ENCODE measurements at places on chromosomes 6 and 20.
A peak's percentile ranks its signal among the peaks of the same experiment; 100 is the strongest.

GRCh38 chr6:11712760-11713159, 65.8 kb downstream of the ADTRP start:
- no peak for DNase-seq

GRCh38 chr6:105974986-105975385, 111.2 kb upstream of the PRDM1 start:
- no peak for DNase-seq

- DNase-seq, result no peak
These were observed 841.6 kb upstream of the GJE1 start for GRCh38 chr6:141290941-141291721.

DNA sequence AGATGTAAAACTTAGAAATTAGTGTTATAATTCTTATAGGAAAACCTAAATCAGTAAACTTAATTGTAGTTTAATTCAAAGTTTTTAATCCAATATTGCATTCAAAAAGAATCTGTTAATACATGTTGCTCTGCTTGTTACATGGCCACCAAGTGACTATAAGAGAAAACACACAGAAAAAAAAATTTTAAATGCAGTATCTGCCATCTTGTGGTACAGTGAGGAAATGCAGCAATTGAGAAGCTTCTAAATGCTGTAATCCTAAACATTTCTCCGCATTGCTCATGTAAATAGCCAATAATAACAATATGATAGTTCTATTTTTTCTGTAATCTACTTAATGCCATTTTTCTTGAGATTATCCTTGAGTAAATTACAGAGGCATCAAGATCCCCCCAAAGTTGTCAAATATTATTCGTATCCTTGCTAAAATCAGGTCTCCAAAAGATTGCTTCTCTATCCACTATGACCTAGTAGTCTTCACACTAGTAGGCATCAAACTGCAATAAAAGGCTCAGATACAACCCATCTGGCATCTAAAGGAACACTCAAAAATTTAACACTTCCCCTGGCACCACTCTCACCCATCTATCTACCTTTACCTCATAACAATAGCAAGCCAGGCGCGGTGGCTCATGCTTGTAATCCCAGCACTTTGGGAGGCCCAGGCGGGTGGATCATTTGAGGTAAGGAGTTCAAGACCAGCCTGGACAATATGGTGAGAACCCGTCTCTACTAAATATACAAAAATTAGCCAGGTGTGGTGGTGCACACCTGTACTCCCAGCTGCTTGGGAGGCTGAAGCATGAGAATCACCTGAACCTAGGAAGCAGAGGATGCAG, 34.6 kb downstream of the HDAC2 start:
- DNase-seq, result peak; percentile 16

GRCh38 chr6:150622941-150623874, 23.5 kb downstream of the PLEKHG1 start:
- DNase-seq, result no peak

- no peak for DNase-seq
These were observed 31.1 kb downstream of the CD109 start for GRCh38 chr6:73727114-73727513.

GRCh38 chr20:51712501-51713212, 55.5 kb downstream of the ATP9A start:
- no peak for DNase-seq

- no peak for DNase-seq
These were observed 58.0 kb upstream of the FRMD1 start for GRCh38 chr6:168137024-168137423.

GRCh38 chr6:99344289-99344688, 5.2 kb downstream of the FAXC start:
- DNase-seq, result no peak

DNA sequence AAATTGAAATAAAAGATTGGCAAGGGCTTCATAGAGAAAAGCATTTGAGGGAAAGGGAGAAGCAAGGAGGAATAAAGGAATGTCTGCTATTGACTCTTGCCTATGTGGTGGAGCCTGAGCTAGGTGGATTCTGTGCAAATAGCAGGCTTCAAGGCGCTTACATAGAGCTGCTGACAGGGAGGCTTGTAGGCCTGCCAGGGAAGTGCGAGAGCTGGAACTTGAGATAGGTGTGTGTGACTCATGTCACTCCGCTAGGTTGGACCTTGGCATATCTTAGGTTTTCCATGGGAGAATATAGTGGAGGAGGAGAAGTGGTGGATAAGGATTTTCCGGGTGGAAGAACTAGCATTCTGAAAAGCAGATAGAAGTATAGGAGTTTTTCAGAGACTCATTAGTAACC, 14.0 kb downstream of the SNRNP48 start:
- DNase-seq, result no peak

All from DMS 273 treated with DMSO at 0.1 percent for 48 hours (cell line).